Substantia nigra (tissue), 51 donors: ENCODE measurements at places on chromosomes 4 and X.

DNA sequence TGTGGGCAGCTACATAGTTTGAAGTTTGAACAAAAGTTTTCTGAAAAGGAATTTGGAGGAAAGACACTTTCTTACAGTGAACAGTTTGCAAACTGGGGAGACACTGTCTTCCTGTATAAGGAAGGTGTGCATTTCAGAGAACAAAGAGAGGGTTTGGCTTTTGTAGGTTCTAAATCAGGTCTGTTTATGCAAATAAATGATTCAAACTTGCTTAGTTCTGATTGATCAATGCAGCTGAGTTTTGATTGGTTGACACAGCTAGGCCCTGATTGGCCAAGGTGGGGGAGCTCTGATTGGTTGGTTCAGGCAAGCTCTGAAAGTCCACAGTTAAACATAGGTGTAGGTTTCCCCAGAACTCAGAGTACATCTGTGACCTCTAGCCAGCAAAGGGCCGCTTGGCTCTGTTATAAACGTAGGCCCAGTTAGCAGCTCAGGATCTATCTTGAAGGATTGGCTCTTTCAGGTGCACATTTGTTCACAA lies 63.0 kb upstream of the ENPP6 start:
- DNase-seq: no peak

DNA sequence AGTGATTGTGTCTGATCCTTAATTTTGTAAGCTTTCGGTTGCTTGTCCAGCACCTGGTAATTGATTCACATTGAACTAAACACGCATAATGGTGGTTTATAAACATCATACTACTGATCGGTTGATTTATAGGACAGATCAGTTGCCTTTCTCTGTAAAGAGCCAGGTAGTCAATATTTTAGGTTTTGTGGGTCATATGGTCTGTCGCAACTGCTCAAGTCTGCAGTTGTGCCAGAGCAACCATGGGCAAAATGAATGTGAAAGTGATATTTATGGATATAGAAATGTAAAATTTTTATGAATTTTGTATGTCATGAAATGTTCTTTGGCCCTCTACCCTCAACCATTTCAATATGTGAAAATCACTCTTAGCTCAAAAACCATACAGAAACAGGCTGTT lies 8.9 kb downstream of the JADE1 start:
- DNase-seq: no peak

- no peak for DNase-seq
Measured at GRCh38 chr4:10587697-10588096, 96.9 kb downstream of the CLNK start.

DNA sequence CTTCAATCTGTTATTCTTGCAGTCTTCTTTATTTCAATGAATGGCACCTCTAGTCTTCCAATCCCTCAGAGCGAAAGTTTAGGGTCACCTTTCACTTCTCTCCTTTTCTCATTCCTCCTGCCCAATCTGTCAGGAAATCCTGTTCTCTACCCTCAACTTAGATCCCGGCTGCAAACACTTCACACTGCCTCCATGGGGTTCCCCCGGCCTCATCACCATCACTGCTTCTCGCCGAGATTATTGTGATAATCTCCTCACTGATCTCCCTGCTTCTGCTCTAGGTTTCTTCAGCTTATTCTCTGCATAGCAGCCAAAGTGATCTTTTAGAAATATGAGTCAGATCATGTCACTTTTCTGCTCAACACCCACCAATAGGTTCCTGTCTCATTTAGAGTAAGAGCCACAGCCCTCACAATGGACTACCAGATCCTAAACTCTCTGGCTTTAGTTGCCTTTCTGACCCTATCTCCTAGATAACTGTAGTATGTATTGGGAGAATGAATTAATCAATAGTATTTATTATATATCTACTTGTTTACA lies 43.6 kb upstream of the TBC1D9 start:
- no peak for DNase-seq

DNA sequence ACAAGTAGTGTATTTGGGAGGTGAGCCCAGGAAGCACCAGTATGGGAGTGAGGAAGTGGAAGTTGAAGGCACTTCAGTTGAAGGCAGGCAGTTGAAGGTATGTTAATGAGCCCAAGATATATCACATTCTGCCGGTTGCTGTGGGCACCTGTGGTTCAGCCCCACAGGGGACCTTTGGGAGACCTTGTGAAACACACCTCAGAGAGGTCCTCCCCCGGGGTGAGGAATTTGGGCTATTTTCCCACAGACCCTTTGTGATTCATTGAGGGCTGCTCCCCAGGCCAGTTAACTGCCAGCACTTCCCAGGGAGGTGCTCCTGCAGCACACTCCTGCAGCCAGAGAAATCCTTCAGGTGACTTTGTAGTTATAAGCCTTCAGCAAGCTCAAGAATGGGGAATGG lies 45.9 kb downstream of the PTCHD1 start:
- no peak for DNase-seq

- DNase-seq: no peak
Measured at GRCh38 chr4:97942137-97942536, 201.1 kb downstream of the STPG2 start.

DNA sequence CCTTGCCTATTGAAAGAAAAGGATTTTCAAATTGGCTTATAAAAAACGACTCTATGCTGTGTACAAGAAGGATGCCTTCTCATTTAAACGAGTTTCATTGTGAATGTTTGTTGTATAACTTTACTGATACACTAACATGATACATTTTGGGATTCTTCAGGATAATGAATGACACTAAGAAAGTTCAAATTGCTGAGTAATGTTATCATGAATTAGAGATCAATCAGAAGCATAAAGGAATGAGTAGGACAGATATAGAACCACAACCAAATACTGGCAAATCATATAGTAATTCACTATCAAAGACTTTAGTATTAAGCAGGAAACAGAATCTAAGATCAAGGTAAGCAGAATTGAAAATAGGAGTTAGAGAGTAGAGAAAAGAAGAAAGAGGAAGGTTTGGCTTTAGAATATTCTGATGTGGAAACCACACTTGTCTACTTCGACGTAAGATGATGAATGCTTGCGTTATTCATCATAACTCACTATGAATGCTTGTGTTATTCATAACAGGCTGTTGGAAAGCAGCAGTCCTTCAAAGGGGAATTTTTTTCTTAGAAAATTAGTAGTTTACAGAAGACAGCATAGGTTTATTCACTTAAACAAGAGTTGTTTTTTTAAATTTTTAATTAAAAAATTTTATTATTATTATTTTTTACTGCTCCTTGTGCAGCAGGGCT lies 13.4 kb downstream of the CCDC158 start:
- no peak for DNase-seq

GRCh38 chrX:39854772-39855747 lies 242.7 kb downstream of the BCOR start:
- DNase-seq: no peak

DNA sequence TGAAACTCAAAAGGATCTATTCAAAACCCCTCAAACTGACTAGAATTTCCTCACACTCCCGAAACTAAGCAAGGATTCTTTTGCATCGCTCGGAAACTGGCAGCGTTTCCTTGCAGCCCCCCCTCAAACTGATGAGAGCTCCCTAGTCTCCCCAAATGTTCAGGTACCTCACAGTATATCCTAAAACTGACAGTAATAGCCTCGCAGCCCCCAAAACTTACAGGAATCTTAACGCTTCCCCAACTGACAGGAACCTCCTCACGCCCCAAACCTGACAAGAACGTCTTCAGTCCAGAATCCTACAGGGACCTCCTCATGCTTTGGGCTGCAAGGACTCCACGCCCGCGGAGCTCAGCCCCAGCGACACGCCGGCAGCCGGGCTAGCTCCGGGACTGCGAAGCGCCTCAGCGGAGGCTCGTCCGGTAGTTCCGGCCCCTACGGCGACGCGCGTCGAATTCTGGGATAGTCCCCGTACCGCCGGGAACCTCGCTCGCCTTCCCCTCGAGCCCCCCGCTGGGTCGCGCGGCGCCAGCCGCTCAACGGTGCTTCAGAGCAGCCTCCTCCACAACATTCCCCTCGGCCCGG lies 640 bp downstream of the PHF8 start:
- no peak for DNase-seq

- DNase-seq: no peak
Measured at GRCh38 chrX:143601809-143602208, 34.1 kb downstream of the SLITRK4 start.

GRCh38 chr4:185573651-185574199 lies 38.4 kb upstream of the PDLIM3 start:
- DNase-seq: no peak

GRCh38 chrX:40733706-40734105 lies 1.6 kb downstream of the MED14 start:
- DNase-seq: no peak

GRCh38 chr4:34412233-34412632 lies 1832.1 kb downstream of the ARAP2 start:
- no peak for DNase-seq

GRCh38 chrX:105191878-105192277 lies 28.6 kb downstream of the TEX13A start:
- no peak for DNase-seq

DNA sequence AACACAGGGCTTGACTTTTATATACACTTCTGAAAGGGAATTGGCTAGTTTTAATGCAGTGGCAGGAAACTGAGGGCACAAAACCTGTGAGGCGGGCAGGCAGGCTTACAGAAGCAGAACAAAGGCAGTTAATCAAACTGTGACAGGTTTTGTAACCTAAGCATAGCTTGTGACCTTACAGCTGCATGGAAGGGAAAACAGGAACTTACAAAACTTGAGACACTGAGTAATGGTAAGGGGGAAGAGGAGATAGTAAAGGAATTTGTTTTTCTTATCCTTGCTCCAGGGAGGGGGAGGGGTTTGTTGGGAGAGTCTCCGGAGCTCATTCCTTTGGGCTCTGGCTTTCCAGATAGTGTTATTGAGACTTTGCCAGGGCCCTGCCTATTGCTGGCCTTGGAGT lies 55.6 kb downstream of the SLITRK4 start:
- no peak for DNase-seq

DNA sequence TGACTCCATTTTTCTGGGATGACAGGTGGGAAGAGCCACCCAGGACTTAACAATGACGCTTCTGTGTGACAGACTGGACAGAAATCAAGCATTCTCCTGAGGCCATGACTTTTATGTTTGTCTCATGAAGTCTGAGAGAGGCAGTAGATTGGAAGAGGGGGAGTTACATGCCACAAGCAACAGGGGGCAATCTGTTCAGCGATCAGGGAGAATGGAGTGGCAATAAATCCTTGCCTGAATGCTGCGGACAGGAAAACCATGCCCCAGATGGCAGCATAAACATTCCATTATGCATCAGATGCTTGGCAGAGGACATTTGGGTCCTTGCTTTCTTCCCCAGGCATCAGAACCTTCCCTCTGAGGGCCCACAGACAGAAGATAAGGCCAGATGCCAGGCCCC lies 312.4 kb upstream of the DIPK2B start:
- no peak for DNase-seq

GRCh38 chr4:172497321-172497720 lies 671.3 kb upstream of the GALNT7 start:
- DNase-seq: no peak

- DNase-seq: no peak
Measured at GRCh38 chr4:147463065-147463464, 17.8 kb upstream of the EDNRA start.

DNA sequence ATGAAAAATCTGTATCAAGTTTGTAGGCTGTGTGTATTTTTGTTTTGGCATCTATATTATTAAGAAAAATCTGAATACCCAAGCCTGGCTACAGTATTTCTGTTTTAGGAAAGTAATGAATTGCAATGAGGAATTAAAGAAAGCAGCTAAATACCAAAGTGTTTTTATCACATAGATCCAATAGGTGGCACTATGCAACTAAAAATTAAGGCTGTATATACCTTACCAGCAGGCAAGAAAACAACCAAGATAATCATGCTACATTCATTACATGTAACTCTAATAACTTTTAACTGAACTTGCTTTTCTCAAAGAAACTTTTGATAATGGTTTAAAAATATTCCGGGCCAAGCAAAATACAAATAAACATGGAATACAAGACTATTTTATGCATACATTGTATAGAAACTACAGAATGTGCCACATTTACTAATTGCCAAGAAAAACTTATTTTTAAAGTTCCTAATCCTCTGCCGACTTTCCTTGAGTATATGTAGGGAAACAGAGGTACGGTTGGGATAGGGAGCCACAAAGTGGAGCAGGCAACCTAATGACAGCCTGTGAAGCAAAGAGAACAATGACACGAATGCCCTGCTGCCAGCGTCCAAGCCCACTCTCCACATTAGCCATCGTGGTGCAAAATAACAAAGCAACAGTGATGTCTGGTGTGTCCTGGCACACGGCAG lies 63.7 kb downstream of the SEC24D start:
- no peak for DNase-seq

DNA sequence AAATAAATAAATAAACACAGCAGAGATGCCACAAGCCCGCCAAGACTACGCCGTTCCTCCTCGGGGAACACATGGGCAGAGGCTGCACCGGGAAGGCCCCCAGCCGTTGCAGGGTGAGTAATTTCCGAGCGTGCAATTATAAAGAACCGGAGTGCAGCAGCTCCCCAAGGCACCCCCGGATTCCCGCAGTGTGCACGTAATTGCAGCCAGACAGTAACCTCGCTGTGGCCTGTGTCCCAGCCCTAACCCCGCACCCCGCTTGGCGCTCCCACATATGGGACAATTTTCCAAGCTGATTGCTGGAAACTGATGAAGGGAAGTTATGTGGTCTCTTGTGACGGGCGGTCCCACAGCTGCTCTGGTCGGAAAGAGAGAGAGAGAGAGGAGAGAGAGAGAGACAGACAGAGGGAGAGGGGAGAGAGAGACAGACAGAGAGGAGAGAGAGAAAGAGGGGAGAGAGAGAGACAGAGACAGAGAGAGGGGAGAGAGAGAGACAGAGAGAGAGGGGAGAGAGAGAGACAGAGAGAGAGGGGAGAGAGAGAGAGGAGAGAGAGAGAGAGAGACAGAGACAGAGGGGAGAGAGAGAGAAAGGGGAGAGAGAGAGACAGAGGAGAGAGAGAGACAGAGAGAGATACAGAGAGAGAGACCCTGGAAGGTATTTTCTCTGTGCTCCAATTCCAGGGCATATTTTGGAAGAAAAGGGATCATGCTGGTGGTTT lies 275.4 kb downstream of the SHOX start:
- DNase-seq: no peak

DNA sequence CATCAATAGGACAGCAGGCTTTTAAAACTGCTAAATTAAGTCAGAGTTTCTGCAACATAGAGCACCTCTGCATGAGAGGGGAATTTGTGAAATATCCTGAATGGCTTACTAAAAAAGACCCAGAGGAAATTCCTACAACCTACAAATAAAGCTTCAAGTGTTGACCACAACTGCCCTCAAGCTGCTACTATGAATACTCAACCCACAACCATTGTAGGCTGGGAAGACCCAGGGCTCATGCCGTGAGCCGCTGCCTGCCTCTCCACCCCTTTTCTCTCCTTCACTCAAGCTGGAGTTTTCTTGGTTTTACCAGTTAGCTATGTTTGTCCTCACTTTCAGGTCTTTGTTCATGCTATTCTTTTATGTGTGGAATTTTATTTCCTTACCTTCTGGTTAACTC lies 151.6 kb downstream of the EMCN start:
- DNase-seq: no peak

- DNase-seq: no peak
Measured at GRCh38 chrX:298993-299392, 17.8 kb downstream of the PLCXD1 start.

GRCh38 chr4:145102619-145103018 lies 4.5 kb downstream of the ABCE1 start:
- no peak for DNase-seq

GRCh38 chr4:37767546-37767945 lies 58.9 kb upstream of the PGM2 start:
- DNase-seq: no peak
